Activated naive CD4-positive, alpha-beta T cell (primary cell): ENCODE measurements at places on chromosomes 16 and 17.
A peak's percentile ranks its signal among the peaks of the same experiment; 100 is the strongest.

- no peak for DNase-seq
These were observed 14.3 kb downstream of the PIK3R5 start for GRCh38 chr17:8951206-8951605.

- DNase-seq, result no peak
These were observed 33.5 kb downstream of the ERCC4 start for GRCh38 chr16:13953501-13953900.

DNA sequence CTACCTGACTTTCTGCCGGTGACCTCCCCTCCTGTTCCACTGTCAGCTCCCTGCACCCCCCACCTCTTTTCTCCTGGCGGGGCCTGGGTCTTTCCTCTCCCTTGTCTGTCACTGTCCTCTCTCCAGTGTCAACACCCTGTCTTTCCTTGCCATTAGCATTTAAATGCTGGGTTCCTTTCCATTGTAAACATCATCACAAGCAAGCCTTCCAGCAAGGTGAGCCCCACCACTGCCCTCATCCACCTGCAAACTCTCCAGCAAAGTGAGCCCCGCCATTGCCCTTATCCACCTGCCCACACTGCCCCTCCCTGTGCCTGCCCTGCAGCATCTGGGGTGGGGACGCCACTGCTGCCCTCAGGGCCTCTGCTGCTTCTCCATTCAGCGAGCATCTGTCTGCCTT is 195.0 kb downstream of the ENGASE start:
- no peak for DNase-seq

- DNase-seq, result no peak
These were observed 40.9 kb downstream of the USP10 start for GRCh38 chr16:84740596-84741116.

GRCh38 chr16:720990-721764 is at the start of gene ANTKMT:
Gene ANTKMT, plus strand, starts transcription at chr16:721146. Its CDS starts 129 bp downstream, at chr16:721275.
- DNase-seq, result peak; percentile 60

- DNase-seq, result no peak
These were observed 6.0 kb upstream of the CDC42EP4 start for GRCh38 chr17:73317513-73318426.

GRCh38 chr16:52634104-52634503 is 87.2 kb upstream of the TOX3 start:
- no peak for DNase-seq

DNA sequence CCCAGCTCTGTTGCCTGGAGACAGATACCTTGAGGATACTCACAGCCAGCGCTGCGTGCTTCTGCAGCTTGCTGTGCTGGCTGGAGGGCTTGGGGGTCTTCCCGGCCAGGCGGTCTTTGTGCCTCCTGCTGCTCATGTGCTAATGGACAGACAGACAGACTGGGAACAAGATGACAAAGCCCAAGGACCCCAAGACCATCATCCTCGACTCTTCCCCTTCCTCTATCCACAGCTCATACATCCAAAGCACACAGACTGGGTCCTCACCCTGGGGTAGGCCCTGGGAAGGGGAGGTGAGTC is 7.7 kb downstream of the NKIRAS2 start:
- DNase-seq, result no peak

GRCh38 chr17:50934672-50935220 is 68.6 kb upstream of the TOB1 start:
- DNase-seq, result no peak

GRCh38 chr17:40791787-40792436 is 7.8 kb downstream of the KRT28 start:
- DNase-seq, result no peak

DNA sequence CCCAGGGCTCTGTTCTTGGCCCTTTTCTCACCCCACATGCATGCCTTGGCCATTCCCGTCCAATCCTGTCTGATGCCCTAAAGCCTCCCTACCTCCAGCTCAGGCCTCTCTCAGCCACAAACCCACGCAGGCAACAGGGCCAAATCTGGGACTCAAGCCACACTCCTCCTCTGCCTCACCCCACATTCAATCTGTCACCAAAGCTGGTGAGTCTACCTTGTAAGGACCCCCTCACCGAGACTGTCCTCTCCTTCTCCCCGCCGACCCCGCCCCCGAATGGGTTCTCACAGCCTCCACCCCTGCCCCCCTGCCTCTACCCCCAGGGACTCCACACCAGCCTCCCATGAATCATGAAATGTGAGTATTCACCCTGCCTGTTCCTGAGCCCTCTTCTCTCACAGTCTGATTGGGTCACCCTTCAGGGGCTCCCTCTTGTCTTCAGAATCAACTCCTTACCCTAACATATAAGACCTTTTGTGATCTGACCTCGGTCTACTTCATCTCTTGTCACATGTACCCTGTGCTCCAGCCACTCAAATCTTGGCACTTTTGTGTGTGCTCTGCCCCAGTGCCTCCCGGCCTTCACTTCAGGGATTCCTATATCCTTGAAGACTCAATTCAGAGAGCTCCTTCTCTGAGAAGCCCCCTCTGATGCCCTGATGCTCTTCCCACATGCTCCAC is 10.7 kb downstream of the EPOP start:
- DNase-seq, result no peak

- DNase-seq, result no peak
These were observed 603 bp downstream of the RGS11 start for GRCh38 chr16:275041-275641.

DNA sequence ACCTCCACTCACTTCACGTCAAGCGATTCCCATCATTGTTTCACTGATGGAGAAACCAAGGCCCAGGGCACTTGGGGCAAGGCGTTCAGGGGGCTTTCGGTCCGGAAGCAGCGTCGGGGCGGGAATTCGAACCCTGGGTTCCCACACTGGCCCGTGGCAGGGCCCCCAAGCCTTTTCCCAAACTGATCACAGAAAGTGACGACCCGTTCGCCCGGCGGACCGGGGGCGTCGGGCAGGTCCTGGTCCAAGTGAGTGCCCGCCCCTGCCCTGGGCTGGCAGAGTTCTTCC is 856 bp upstream of the MON1B start:
- DNase-seq, result no peak

GRCh38 chr17:80455336-80455710 is 21.1 kb downstream of the NPTX1 start:
- peak; percentile 39 for DNase-seq

- DNase-seq, result no peak
These were observed 4.1 kb upstream of the UBTF start for GRCh38 chr17:44223541-44224071.

- DNase-seq, result no peak
These were observed 13.9 kb upstream of the KRTAP17-1 start for GRCh38 chr17:41329279-41329948.

- no peak for DNase-seq
These were observed 1.6 kb upstream of the XPO6 start for GRCh38 chr16:28213396-28213795.

DNA sequence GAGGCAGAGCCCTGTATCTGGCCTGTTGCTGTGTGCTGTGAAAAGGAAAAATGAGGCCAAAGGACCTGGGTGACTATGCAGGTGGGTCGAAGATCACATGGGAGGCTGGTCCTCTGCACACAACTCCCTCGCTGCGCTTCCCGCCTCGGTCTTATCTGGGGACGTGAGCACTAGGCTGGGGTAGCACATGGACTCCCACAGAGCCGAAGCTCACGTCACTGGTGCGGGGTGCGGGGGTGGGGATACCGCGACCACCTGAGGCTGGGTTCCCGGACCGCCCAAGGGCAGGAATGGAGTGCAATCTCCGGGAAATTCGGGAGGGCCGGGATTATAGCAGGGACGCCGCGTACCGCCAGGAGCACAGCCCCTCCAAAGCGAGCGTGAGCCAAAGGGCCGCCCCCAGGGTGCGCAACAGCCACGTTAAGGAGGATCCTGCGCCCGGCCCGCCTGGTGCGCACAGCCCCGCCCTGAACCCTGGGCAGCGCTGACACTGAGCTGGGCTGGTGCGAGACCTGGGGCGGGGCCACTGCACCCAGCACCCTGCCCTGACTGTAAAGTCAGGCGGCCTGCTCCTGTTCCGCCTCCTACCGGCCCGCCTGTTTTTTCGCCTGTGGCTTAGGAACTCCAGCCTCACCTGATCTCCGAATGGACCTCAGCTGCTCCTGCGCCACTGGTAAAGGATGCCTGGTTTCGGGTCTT is 4.8 kb downstream of the MT1A start:
- DNase-seq, result peak; percentile 38

GRCh38 chr16:17836868-17837602 is 366.3 kb upstream of the XYLT1 start:
- no peak for DNase-seq

- no peak for DNase-seq
These were observed 28.0 kb downstream of the ZCCHC14 start for GRCh38 chr16:87464691-87465300.

DNA sequence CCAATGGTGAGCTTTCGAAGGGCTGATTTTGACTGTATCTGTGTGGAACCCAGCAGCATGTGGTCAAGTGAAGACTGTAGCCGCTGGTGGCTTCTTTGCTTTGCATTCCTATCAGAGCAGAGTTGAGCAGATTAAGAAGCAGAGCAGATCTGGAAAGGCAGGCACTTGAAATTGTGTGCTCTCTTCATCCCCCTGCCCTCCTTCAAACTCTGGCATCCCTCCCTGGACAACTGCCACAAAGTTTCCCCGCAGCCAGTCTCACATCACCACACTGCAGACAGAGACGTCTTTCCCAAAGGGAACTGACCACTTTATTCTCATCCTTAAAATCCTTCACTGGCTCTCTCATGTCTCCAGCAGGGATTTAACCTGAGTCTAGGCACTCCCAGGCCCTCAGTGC is 237.1 kb upstream of the DYNLRB2 start:
- no peak for DNase-seq

GRCh38 chr17:80036715-80037477 is 454 bp downstream of the CCDC40 start:
- DNase-seq, result no peak

- no peak for DNase-seq
These were observed 30.5 kb upstream of the PLCG2 start for GRCh38 chr16:81748476-81749198.

DNA sequence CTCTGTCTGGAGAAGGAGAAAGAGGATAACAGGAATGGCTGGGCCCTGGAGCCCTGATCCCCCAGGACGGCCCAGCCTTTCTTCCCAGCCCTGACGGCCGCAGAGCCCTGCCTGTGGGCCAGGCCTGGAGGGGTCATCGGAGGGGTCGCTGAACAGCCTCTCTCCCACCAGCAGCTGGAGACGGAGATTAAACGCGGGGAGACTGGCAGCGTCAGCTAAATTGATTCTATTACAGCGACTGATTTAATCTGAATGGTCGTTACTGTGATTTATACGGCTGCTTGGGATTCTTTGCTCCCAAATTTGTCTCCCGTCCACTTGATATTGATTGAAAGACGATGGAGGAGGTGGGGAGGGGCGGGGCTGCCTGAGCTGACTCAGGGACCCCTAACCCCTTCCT is 7.1 kb upstream of the CDH15 start:
- DNase-seq, result no peak

GRCh38 chr16:58855291-58855863 is 121.3 kb upstream of the GOT2 start:
- no peak for DNase-seq

DNA sequence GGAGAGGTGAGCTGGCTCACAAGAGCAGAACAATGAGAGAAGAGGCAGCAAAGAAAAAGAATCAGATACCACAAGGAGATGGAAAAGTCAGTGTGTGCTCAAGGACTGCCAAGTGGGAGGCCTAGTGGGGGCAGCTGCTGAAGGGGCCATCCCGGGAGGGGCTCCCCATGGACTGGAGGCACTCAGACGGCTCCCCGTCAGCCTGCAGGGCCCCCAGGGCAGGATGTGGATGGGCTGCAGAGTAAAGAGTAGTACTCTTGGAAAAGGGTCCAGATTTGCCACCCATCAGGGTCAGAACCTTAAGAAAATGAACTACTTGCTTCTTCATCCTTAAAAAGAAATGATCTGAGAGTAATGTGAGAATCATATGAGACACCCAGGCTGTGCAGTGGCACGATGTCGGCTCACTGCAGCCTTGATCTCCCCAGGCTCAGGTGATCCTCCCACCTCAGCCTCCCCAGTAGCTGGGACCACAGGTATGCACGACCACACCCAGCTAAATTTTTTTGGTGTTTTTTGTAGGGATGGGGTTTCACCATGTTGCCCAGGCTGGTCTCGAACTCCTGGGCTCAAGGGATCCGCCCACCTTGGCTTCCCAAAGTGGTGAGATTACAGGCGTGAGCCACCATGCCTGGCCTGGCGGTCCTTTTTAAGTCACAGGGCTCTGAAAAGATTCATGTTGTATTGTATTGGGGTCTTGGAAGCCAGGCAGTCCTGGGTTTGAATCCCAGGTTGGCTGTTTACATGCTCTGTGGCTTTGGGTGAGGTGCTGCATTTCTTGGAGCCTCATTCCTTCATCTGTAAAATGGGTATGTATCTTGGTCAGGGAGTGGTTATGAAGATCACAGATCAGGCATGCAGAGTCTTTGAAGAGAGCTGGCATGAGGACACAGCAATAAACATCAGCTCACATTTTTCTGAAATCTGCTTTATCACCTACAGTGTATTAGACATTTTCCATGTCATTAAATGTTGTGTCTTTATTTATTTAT is 15.1 kb downstream of the ACSF2 start:
- DNase-seq, result no peak

GRCh38 chr17:1711804-1712203 is 1.6 kb upstream of the TLCD2 start:
- DNase-seq, result no peak

DNA sequence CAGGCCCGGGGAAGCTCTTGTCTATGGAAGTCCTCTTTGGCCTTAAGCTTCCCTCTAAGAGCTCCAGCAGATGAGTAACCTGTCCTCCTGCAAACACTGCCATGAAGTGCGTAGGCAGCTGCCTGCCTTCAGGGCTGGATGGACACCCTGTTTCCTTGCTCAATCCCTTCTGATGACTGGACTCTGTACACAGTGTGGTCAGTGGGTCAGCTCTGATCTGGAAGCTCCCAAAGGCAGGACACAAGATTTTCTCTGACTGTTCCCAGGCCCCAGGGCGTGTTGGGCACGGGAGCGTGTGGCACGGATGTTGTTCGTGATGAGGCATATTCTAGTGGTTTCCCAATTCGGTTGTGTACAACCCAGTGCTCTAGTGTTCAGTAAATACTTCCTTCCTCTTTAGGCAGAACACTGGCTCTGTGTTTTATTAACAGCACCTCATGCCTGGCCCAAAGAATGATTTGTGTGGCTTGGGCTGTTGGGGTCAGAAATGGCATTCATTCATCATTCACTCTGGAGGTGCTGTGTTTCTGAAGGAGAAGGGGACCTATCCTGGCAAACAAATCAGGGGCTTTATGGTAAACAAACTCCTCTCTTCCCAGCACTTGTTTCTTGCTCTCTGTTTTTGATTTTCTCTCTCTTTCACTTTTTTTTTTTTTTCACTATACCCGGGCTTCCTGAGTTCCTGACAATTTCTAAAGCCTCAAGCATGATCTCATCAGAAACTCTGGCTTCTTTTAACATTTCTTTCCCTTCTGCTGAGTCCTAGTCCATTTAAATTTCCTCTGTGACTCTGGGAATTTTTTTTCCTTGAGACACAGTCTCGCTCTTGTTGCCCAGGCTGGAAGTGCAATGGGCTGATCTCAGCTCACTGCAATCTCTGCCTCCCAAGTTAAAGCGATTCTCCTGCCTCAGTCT is 12.0 kb upstream of the RNF157 start:
- DNase-seq, result no peak

GRCh38 chr17:49764559-49765180 is 739 bp upstream of the FAM117A start:
- DNase-seq, result no peak

- peak; percentile 23 for DNase-seq
These were observed 7.6 kb downstream of the MYO1C start for GRCh38 chr17:1484676-1485422.
